Activated T-cell treated with anti-CD3 and anti-CD28 coated beads, Interleukin-2, amount 50 U/mL, for 72 hours (primary cell): ENCODE measurements at places on chromosomes 2 and 18. TPM values are rescaled to one million over a fixed set of nuclear protein-coding genes. Genes with fewer than 3 reads are reported as not detected.
A peak's percentile ranks its signal among the peaks of the same experiment; 100 is the strongest.

Gene ECEL1
- 2.5 TPM for total RNA-seq

Gene HJURP
- 93.5 TPM for total RNA-seq

Gene FOXD4L1
- total RNA-seq, result not detected

- no peak overlapping the region for H3K4me3 ChIP-seq
- peaks cover 17% of the 10 kb centered on the region for H3K27me3 ChIP-seq
- no peak overlapping the region for H3K27ac ChIP-seq
- no peak for DNase-seq
- no peaks in the 10 kb centered on the region for H3K36me3 ChIP-seq
Observed at GRCh38 chr2:222745836-222746559, 74.5 kb downstream of the MOGAT1 start.

GRCh38 chr18:58682429-58683069, 11.3 kb downstream of the MALT1 start:
- H3K36me3 ChIP-seq, result peaks cover 26% of the 10 kb centered on the region
- DNase-seq, result no peak
- H3K27ac ChIP-seq, result no peak overlapping the region
- no peak overlapping the region for H3K4me3 ChIP-seq
- no peaks in the 10 kb centered on the region for H3K27me3 ChIP-seq

GRCh38 chr2:104163611-104164130, 690.2 kb upstream of the POU3F3 start:
- H3K27ac ChIP-seq, result no peak overlapping the region
- no peaks in the 10 kb centered on the region for H3K27me3 ChIP-seq
- no peak overlapping the region for H3K4me3 ChIP-seq
- DNase-seq, result no peak
- H3K4me1 ChIP-seq, result no peaks in the 10 kb centered on the region
- H3K36me3 ChIP-seq, result no peaks in the 10 kb centered on the region

DNA sequence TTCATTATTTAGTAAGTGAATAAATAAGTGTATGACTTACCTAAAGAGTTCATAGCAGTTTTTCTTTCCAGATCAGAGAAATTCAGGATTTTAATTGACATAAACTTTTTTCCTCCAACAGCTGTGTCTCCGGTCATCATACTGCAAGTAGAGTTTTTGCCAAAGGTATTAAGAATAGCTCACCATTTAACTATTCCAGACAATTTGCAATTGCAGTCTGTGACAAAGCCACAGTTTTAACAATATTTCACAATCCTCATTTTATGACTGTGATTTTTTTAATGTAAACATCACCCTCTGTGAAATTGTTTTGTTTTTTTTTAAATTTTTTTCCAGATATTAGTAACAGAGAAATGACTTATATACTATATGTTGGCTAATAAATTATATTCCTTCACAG, 199.1 kb downstream of the TRIB2 start:
- H3K27me3 ChIP-seq, result peaks cover 7% of the 10 kb centered on the region
- no peak for DNase-seq
- no peak overlapping the region for H3K4me3 ChIP-seq
- no peaks in the 10 kb centered on the region for H3K4me1 ChIP-seq

- H3K27me3 ChIP-seq, result peaks cover 40% of the 10 kb centered on the region
- DNase-seq, result no peak
- H3K27ac ChIP-seq, result no peak overlapping the region
Observed at GRCh38 chr18:75497576-75498235, 70.2 kb upstream of the SMIM21 start.

DNA sequence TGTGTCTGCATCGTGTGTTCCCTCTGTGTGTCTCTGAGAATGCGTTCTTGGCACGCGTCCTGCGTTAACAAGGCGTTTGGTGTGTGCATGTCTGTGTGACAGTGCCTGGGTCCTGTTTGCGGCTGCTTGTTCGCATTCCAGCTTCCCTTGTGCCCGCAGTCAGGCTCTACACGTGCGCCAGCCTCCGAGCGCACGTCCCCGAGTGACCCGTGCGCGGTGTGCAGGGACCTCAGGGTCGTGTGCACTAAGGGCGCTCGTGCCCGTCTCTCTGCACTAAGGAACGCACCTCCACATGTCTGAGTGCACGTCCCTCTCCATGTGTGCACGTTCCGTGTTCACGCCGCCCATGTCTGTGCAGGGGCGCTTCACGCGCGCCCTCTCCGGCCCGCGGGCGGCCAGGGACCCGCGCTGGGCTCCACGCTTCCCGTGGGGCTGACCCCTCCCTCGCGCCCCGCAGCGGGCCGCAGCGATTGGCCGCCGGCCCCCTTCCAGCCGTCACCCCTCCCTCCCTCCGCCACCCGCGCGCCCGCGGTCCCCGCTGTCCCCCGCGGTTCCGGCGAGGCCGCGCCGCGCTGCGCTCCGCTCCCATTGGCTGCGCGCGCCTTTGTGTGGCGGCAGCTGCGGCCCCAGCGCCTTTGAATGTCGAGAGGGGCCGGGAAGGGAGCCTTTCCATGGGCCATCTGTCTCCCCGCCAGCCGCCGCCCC, 229.4 kb downstream of the HAUS1 start:
- H3K4me1 ChIP-seq, result peaks cover 24% of the 10 kb centered on the region
- H3K4me3 ChIP-seq, result peak overlapping the region; percentile 73
- H3K27me3 ChIP-seq, result peaks cover 84% of the 10 kb centered on the region
